CD8-positive, alpha-beta T cell (primary cell): ENCODE measurements at places on chromosomes 2 and 18. TPM values are rescaled to one million over a fixed set of nuclear protein-coding genes. Genes with fewer than 3 reads are reported as not detected.

- no peak for DNase-seq
Measured at GRCh38 chr2:54504866-54505265, 48.7 kb downstream of the SPTBN1 start.

DNA sequence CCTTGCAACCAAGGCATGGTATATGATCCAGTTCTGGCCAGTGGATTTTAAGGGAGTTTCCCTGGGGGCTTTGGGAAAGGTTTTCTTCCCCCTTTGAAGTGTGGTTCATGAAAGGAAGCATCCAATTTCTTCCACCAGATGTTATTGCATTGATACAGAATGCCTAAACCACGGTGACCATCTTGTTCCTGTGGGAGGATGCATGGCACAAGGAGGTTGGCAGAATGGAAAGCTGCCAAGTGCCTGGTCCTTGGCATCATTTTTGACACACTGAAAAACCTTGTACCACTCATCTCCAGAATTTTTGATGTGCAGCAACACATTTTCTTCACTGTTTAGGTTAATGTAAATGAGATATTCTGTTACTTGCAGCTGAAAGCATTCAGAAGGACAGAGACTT is 55.2 kb upstream of the CXCR4 start:
- DNase-seq = no peak

Gene LOXL3
- not detected for total RNA-seq

Gene TAF4B
- 12.3 TPM for total RNA-seq
